Vagina (tissue), 2 donors: ENCODE measurements at places on chromosomes 7 and 10.

DNA sequence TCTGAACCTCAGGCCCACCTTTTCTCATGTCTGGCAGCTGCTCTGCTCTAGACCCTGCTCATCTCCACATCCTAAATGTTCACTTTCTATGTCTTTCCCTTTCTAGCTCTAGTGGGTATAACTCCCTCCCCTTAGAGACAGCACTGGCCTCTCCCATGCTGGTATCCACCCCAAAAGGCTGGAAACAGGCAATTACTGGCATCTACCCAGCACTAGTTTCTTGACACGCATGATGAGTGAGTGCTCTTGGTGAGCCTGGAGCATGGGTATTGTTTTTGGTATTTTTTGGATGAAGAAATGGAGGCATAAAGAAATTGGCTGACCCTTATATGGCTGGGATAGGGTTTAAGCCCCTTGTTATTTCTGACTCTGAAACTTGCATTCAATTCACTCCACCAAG, 156.0 kb downstream of the EGFR start:
- peaks cover 12% of the 10 kb centered on the region for H3K4me1 ChIP-seq
- no peak overlapping the region for H3K4me3 ChIP-seq
- peak; percentile 64 for DNase-seq
- H3K27ac ChIP-seq = no peak overlapping the region

GRCh38 chr10:123348691-123349572, 194.7 kb downstream of the BUB3 start:
- H3K27ac ChIP-seq = no peak overlapping the region
- H3K36me3 ChIP-seq = no peaks in the 10 kb centered on the region
- H3K4me1 ChIP-seq = no peaks in the 10 kb centered on the region
- no peak for DNase-seq
- H3K27me3 ChIP-seq = no peaks in the 10 kb centered on the region
- H3K4me3 ChIP-seq = no peak overlapping the region

DNA sequence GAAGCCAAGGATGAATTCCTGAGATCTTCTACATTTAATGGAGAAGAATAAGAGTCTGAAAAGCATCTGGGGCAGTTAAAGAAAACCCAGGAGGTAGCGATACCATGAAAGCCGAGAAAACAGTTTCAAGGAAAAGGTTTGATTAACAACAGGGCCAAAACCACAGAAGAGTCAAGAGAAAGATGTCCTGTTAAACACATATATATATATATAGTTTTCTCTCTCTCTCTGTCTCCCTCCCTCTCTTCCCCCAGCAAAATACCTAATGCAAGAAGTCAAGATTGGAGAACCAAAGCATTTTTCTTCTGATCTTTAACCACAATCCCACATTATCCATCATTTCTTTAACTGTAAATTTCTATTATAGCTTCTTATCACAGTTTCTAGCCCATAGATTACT, 261.4 kb downstream of the SNX13 start:
- H3K27ac ChIP-seq = peak overlapping the region; percentile 81
- H3K4me3 ChIP-seq = no peak overlapping the region
- no peaks in the 10 kb centered on the region for H3K27me3 ChIP-seq
- H3K36me3 ChIP-seq = no peaks in the 10 kb centered on the region
- H3K4me1 ChIP-seq = peaks cover 43% of the 10 kb centered on the region

GRCh38 chr7:46844486-46844885, 737.4 kb downstream of the TNS3 start:
- no peak for DNase-seq
- no peaks in the 10 kb centered on the region for H3K4me1 ChIP-seq

- H3K27me3 ChIP-seq = no peaks in the 10 kb centered on the region
- no peak overlapping the region for H3K27ac ChIP-seq
- no peaks in the 10 kb centered on the region for H3K4me1 ChIP-seq
- no peaks in the 10 kb centered on the region for H3K36me3 ChIP-seq
Measured at GRCh38 chr10:48708144-48708543, 23.5 kb downstream of the WDFY4 start.

- H3K4me3 ChIP-seq = no peak overlapping the region
- DNase-seq = peak; percentile 67
- no peak overlapping the region for H3K27ac ChIP-seq
- no peaks in the 10 kb centered on the region for H3K27me3 ChIP-seq
Measured at GRCh38 chr7:63067897-63068585, 930.6 kb upstream of the ZNF722 start.
